ENCODE measurements at places on chromosomes 7 and 10.

DNA sequence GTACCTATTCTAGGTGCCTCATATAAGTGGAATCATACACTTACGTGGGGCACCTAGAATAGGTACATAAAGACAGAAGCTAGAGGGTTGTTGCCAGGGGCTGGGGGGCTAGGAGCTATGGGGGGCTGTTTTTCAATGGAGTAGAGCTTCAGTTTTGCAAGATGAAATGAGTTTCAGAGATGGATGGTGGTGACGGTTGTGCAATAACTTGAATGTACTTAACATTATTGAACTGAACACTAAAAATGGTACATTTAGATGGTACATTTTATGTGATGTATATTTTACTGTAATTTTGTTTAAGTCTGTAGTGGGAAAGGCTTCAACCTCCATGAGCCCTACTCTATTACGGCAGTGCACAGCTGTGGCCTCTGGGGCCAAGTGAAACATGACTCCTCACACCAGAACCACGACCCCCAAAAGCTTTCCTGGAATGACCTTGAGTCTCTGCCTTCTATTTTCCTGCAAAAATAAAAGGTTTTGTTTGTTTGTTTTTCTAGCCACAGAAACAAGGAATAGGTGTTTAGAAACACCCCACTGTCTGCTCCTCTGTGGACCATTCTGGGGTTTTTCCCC lies 147.3 kb upstream of the PLXNA4 start:
- no peak for DNase-seq

DNA sequence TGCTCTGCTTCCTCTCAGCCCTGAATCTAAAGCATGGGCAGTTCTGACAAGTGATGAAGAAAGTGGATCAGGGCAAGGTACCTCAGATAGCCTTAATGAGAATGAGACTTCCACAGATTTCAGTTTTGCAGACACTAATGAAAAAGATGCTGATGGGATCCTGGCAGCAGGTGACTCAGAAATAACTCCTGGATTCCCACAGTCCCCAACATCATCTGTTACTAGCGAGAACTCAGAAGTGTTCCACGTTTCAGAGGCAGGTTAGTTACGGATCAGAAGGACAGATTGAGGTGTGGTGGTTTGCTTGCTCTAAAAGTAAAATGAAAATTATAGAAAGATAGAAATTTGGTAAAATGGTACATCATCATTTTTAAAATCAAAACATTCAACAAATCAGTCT lies 130.4 kb downstream of the AASS start:
- DNase-seq = no peak

DNA sequence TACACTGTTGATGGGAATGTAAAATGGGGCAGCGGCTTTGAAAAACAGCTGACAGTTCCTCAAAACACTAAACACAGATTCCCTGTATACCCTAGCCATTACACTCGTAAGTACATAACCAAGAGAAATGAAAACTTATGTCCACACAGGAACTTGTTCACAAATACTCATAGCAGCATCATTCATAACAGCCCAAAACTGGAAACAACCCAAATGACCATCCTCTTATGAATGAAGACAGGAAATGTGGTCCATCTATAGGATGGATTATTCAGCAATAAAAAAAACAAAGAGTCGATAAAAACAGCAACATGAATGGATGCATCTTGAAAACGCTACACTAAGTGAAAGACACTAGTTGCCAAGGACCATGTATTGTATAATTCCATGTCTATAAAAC lies 23.7 kb downstream of the NMT2 start:
- DNase-seq = no peak

GRCh38 chr10:130430852-130431704 lies 294.9 kb downstream of the GLRX3 start:
- peak; percentile 11 for DNase-seq

DNA sequence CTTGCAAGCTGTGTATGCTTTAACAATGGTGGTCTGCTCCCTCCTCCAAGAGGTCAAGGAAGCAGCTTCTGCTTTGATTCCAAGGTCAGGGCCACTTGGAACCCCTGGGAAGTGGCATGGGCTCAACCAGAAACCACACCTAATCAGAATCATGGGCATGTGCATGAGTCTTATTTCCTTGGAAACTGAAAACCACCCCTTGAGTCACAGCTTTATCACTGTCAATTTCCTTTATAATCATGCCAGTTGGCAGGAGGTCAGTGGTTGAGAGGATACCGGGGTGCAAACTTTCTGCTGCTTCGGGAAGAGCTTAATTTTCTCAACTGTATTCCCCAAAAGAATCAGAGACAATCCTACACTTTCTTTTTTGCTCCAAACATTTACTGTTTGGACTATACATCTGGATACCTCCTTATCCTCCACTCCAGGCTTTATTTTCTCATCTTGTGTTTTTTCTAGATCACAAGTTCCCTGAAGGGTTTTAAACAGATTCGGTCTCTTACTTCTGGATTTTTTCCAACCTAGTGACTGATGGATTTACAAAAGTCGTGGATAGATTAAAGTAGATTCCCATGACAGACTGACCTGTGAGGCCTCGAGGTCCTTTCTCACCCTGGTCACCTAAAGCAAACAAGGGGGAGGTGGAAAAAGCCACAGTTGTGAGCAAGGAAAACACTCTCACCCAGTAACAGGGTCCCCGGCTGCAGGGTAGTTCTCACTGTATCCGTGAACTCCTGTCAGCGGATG lies 36.0 kb downstream of the COL17A1 start:
- DNase-seq = no peak

- no peak for DNase-seq
Measured at GRCh38 chr7:74252893-74253292, 1.3 kb downstream of the RFC2 start.

GRCh38 chr7:141704741-141705140 lies 2.8 kb upstream of the DENND11 start:
- DNase-seq = no peak

GRCh38 chr7:86592185-86592584 lies 51.5 kb upstream of the GRM3 start:
- no peak for DNase-seq

- DNase-seq = no peak
Measured at GRCh38 chr7:99248391-99249095, 24.1 kb upstream of the MYH16 start.

DNA sequence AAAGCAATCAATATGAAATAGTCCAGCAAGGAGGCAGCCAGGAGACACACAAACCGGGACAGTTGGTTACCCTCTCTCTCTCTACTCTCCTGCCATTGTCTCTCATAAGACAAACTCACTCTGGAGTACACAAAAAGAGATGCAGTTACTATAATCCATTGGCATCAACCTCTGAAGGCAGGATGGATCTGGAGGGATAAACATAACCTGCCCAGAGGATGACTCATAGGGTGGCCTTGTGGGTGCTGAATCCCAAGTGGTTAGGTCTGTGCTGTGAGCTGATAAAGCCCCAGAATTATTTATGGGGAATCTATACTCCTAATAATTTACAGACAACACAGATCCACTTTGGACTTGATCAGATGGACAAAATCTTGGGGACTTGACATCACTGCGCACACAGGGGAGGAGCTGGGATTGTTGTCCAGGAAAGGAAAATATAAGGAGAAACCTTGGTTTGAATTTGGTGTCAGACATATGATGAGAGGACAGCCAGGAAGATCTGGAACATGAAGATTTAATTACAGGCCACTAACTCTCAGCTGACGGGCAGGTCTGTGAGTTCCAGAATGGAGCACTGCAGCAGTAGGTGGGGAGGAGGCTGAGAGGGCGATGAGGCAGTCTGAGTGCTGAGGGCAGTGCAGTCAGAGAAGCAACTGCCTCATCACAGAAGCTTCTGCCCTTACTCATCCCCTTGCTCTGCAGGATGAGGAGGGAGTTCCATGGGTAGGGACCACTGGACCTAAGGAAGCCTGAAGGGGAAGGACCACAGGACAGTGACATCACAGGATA lies 113.9 kb upstream of the PRSS58 start:
- DNase-seq = no peak

DNA sequence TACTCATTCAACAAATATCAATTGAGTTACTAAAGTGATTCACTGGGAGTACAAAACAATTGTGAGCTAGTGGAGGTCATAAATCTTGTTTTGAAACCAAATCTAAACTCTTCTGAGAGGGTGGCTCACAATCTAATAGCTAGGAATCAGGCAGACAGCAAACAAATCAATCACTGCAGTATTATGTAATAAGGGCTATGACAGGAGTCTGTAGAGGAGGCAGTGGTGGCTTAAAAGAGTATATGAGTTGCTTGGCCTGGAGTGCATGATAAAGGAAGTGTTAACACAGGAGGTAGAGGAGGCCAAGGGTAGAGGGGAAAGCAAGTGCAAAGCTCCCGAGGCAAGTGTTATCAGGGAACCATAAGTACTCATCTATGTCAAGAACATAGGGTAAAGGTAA lies 16.5 kb downstream of the MYPN start:
- no peak for DNase-seq

DNA sequence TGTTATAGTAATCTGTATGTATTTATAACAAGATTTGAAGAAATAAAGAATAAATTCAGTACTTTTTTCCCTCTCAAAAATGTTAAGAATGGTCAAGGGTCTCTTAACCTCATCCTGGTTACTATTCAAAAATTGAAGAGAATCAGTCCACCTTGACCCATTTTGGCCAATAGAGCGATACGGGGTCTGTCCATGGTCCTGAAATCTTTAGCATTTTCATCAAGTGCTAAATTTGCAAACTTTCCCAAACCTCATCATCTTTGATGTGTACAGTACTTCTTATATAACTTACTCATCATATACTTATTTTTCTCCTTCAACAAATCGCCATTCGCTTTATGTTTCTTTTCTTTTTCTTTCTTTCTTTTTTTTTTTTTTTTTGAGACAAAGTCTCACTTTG lies 23.6 kb downstream of the TMEM178B start:
- DNase-seq = no peak

- no peak for DNase-seq
Measured at GRCh38 chr7:22411977-22412693, 55.2 kb upstream of the RAPGEF5 start.

DNA sequence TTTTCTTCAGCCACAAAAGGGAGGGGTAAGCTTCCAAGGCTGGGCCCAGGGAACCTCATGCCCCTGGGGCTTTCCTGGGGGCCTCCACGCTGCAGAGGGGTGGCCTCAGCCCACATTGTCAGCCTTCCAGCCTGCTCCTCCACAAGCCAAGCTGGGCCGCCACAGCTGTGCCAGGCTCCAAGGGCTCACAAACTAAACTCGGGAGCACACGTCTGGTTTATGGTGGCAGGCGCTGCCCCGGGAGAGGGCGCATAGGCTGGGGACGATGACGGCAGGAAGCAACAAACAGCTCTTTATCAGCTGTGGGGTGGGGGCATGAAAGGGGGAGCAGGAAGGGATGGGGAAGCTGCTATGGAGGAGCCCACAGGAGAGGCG lies 6.3 kb upstream of the CDH23 start:
- DNase-seq = no peak

- DNase-seq = no peak
Measured at GRCh38 chr7:105027176-105027853, 13.3 kb downstream of the KMT2E start.

DNA sequence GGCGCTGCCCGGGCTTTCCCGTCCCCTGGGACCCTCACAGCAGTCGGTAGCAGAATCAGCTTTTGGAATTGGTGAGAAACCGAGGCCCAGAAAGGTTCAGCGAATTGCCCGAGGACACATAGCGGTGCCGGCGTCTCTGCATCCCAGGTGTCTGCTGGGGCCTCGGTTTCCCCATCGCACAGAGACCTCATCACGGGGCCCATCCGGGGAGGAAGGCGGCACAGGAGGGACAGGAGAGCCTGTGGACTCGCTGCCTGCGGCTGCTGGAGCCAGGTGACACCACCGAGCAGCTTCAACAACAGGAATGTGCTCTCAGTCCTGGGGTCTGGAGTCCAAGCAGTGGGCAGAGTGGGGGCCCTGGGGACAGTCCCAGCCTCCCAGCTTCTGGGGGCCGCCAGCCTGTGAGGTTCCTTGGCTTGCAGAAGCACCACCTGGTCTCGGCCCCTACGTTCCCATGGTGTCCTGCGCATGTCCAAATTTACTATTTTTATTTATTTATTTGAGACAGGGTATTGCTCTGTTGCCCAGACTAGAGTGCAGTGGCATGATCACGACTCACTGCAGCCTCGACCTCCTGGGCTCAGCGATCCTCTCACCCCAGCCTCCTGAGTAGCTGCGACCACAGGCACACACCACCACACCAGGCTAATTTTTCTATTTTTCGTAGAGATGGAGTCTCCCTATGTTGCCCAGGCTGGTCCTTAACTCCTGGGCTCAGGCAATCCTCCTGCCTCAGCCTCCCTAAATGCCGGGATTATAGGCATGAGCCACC lies 539 bp upstream of the COX19 start:
- no peak for DNase-seq

DNA sequence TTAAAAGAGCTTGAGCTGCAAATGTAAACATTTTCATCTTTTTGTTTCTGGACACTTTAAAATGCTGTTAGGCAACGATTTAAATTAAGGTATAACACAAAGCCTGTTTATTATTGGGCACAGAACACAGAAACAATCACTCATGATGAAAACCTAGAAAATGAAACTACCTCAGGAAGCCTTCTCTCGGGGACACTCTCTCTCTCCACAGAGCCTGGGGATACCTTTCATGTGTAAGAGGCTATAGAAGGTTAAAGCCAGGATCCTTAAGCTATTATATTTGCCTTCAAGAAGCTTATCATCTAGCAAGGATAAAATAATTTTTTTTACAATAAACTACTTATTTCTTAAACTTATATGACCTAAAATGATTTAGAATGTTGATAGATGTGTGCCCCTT lies 194.1 kb downstream of the SKAP2 start:
- DNase-seq = no peak

DNA sequence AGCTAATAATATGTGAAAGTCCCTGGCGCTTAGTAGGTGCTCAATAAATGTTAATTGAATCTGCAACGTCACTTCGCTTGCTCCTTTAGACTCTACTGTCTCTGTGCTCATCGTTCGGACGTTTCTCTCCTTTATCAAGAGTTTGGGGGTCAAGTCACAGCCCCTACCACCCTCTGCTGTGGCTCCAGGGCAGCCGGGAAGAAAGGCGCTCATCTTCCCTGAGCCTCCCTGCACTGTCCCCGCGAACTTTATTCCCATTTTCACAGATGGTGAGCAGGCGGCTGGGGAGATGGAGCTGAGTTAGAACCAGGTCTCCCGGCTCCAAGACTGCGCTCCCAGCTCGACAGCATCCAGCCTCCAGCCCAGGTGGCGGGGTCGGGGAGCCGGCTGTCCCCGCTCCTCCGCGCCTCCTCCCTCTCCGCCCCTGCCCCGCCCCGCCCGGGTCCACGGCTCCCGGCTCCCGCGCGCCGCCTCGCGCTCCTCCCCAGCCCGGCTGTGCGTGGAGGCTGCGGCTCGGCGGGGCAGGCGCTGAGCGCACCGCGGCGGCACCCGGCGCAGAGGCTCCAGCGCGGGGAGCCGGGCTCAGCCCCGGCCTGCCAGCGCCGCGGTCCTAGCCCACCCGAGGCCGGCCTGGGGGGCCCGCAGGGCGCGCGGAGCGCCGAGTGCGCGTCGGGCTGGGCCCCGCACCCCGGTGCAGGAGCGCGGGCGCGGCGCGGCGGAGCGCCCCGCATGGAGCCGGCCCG lies at the start of gene CLEC2L:
TSS of gene CLEC2L (plus strand) at position 487 of the 743 bp plus-strand sequence. CDS start at position 730, 243 bp downstream.
- DNase-seq = no peak
